Skeletal muscle cell (primary cell): ENCODE measurements at places on chromosomes 1 and 21.

DNA sequence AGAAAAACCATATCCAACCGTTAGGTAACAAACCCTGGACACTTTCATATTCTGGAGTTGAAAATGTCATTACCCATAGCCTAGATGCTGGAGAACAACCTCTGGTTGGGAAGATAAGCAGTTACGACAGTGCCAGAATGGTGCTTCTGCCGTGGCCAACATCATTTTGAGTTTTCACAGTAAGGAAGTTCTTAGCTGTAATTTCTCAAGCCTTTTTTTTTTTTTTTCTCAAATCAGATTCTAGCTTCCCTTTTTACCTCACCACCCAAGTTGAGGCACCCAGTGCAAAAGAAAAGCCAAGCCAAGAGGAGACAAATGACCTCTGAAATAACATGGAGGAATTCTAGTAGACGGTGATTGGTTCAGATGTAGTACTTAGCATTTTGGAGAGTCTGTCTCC is 21.8 kb downstream of the PPT1 start:
- no peak for DNase-seq

DNA sequence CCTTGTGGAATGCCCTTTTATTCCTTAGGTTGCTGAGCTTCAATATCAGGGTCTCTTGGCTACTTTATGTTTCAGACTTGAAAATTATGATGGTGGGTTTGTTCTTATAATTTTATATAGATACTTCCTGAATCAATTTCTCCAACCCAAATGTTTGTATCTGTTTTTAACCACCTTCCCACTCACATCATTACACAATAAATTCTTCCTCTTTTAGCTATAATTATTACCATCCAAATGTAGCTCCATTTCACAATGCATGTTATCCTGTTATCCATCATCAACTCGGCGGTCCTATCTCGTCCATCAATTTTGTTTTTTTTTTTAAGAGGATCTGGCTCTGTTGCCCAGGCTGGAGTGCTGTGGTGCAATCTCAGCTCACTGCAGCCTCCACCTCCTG is 357.6 kb upstream of the ZP4 start:
- no peak for DNase-seq

- DNase-seq: no peak
Observed at GRCh38 chr1:63795455-63795854, 21.6 kb downstream of the ROR1 start.

DNA sequence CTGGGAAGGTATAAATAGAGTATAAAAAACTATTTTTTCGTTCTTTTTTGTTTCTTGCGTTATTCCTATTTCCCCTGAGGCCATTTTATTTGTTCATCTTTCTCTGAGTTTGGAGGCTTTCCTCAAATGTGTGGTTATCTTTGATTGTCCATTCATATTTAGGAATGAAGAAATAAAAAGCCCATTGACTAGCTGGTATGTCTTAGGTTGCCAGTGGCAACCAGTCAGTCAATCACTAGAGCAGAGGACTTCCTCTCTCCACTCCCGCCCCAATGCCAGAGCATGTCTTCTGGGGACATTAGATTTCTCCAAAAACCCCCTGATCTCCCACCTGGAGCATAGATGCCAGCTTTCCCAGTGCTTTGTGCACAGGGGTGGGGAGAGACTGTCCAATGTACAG is 20.7 kb upstream of the FOXE3 start:
- no peak for DNase-seq

GRCh38 chr1:21823206-21823979 is 11.3 kb downstream of the LDLRAD2 start:
- no peak for DNase-seq

DNA sequence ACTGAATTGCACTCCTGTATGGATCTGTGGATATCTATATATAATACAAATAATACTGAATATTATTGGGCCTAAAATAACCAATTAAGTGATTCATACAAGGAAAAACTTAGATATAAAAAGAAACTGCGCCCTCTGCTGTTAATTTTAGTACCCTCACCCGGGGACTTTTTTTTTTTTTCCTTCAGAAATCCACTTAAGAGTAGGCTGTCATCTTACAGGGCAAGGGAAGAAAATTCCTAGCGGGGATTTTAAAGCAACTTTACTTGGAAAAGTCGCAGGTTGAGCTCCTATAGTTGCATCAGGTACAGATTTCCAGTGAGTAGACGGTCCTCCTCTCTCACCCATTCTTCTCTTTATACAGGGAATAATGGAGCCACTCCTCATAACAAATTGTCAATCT is 1.3 kb downstream of the NTNG1 start:
- no peak for DNase-seq

DNA sequence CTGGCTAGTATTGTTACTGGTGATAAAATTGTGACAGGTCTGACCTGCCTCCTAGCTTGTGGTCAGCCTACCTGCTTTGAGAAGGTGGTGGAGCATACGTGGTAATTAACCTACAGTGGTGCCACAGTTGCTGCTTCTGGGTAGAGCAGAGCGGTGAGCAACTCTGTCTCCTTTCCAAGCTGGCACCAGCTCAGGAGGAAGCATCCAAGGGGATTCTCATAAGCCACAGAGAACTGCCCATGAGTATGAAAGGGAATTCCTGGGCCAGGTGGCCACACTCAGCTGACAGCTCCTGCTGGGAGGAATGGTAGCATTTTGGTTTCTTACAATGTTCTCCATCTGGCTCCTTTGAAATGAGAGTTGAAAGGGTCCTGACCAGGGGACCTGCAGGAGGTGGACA is 39.4 kb downstream of the ATP2B4 start:
- no peak for DNase-seq

GRCh38 chr1:205600085-205600484 is 31.7 kb downstream of the ELK4 start:
- DNase-seq: no peak

DNA sequence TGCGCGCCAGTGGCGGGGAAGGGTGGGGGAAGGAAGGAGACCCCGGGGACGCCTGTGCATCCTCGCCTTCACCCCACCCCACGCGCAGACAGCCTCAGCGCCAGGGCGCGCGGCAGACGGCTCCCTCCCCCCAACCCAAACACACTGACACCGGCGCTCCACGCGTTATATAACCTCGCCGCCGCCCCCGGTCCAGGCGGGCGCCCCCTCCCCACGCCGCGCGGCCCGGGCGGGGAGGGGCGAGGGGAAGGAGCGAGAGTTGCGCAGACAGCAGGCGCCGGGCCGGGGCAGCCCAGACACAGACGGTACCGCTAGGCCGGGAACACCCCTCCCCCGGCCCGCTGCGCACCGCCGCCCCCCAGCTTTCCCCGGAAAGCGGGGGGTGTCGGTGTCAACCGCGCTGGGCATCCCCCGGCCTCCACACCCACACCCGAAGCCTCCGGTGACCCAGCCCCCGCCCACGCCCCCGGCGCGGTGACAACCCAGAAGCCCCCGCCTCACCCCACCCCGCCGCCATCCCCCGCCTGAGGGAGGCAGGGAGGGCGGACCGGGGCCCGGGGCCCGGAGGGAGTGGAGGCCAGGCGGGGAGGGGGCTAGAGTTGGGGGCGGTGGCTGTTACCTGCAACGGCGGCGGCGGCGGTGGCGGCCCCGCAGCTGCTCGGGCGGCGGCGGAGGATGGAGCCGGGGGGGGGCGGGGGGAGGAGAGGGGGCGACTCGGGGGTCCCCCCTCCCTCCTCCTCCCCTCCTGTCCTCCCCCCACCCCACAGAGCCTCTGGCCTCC is 432 bp downstream of the AKT3 start:
- no peak for DNase-seq

- no peak for DNase-seq
Observed at GRCh38 chr1:107653005-107653404, 312.0 kb downstream of the VAV3 start.

GRCh38 chr1:82449506-82450057 is 648.8 kb downstream of the ADGRL2 start:
- peak; percentile 13 for DNase-seq

DNA sequence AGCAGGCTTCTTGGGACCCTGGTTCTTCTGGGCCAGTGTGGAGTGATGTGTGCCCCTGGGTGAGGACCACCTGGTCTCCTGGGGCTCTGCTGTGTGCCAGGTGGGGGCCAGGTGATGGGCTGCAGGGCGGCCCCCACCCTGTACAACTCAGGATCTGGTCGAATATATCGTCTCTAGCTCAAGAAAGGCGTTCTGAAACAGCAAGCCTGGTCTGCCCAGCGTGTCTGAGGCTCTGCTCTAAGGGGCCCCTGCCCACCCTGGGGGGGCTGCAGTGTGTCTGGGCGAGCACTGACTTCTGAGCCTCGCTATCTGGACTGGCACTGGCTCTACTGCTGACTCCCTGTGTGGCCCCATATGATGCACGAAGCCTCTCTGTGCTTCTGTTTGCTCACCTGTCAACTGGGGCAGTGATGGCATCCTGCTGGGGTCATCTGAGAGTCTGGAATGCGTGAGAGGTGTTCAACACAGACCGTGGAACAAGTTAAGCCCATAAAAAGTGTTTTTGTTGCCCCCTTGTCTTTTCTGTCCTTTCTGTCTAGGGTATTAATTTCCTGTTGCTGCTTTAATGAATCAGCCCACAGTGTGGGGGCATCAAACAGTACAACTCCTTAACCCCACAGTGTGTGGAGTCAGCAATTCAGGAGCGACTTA is 56.0 kb upstream of the TRAPPC10 start:
- no peak for DNase-seq

DNA sequence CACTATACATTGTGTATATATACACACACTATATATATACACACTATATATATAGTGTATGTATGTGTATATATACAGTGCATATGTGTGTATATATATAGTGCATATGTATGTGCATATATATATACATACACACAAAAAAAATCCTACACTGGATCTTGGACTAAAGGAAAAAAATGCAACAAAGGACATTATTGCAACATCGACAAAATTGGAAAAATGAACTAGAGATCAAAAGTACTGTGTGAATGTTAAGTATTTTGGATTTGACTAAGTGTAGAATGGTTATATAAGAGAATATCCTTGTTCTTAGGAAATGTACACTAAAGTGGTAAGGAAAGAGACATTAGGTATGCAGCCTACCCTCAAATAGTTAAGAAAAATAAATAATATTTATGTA is 36.5 kb downstream of the SMYD3 start:
- DNase-seq: no peak

DNA sequence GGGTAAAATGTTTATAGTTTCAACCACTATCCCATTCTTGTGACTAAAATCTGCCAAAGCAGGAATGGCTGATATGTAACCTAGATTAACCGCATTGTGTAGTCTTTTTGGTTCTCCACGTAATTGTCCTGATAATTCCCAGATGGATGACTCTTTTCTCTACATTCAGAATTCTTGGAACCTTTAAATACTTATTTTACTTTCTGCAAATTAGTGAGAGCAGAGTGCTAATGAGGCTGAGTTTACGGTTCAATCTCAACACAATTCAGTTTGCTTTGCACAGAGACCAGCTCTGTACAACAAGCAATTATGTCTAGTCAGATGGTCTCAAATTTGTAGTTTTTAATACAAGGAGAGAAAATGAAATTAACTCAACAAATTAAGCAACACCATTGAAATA is 9.1 kb downstream of the CRB1 start:
- no peak for DNase-seq

DNA sequence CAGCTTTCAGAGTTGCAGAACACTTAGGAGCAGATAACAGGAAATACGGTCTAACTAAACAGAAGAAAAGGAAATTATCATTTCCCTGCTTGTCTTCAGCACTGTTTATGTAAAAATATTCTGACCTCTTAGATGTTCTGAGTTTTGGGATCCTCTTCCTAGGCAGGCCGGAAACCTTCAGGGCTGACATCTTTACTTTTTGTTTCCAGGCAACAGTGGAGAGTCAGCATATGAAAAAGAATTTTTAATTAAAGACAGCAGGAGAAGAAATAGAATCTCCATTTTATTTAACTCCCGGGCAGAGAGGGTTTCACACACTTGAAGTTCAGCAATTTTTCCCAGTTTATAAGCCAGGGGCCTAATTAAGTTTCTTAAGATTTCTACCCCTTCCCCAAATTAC is 5.1 kb upstream of the RIPPLY3 start:
- no peak for DNase-seq

DNA sequence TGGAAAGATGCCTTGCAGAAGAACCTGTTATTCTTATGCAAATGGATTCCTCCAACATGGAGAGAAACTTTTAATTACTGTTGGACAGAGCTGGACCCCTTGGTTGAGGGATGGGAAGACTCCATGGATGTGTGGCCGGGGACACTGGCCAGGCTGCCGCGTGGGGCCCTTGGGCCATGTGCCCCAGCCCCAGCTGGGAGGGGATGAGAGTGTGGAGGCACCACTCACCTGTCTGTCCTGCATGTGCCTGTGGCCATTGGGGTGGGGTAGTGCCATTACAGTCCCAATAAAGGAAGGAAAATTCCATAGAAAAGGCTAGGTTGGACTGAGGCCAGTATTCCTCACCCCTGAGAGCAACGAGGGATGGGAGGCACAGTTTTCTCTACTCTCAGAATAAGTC is 564.5 kb upstream of the PTBP2 start:
- DNase-seq: no peak

DNA sequence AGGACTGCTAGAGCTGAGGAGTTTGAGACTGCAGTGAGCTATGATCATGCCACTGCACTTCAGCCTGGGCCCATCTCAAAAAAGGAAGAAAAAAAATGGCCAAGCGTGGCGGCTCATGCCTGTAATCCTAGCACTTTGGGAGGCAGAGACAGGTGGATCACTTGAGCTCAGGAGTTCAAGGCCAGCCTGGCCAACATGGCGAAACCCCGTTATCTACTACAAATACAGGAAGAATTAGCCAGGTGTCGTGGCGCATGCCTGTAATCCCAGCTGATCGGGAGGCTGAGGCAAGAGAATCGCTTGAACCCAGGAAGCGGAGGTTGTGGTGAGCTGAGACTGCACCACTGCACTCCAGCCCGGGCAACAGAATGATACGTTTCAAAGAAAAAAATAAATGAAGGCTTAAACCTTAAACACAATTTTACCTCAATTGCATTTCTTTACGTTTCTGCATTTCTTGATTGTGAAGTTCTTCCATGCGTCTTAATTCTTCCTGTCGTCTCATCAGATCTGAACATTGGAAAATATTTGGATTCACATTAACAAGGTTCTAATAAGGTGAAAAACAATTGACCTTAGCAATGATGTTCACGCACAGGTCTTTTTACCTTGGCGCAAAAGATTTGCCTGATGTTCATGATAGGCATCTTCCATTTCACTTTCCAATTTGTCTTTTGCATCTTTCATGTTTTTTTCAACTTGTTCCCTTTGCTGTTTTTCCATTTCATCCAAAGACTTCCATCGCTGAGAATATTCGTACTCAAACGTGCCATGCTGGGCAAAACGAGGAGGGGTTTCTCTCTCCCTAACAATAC is 4.2 kb downstream of the SFPQ start:
- DNase-seq: no peak

GRCh38 chr1:31166462-31166861 is 73.2 kb downstream of the NKAIN1 start:
- no peak for DNase-seq

DNA sequence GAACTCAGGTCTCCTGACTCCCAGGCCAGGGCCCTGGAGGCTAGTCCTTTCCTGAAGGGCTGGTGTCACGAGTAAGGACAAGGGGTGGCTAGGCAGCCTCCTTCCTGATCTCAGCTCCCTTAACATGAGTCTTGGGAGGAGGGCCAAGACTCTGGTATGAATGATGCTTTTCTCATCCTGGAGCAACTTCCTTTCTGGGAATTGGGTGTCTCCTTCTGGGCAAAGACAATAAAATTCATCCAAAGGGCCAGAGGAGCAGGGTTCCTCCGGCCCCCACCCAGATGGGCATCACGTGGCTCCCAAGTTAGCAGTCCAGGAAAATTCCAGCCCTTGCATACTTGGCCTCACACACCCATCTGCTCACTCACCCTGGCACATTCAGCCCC is at the start of gene FAM167B:
Gene FAM167B (plus strand): TSS at position 335 of the 386 bp plus-strand sequence. CDS start 200 bp downstream, outside the sequence.
- peak; percentile 28 for DNase-seq
